C1 segment of cervical spinal cord (tissue), 14 donors: ENCODE measurements at places on chromosomes 2 and 18.

DNA sequence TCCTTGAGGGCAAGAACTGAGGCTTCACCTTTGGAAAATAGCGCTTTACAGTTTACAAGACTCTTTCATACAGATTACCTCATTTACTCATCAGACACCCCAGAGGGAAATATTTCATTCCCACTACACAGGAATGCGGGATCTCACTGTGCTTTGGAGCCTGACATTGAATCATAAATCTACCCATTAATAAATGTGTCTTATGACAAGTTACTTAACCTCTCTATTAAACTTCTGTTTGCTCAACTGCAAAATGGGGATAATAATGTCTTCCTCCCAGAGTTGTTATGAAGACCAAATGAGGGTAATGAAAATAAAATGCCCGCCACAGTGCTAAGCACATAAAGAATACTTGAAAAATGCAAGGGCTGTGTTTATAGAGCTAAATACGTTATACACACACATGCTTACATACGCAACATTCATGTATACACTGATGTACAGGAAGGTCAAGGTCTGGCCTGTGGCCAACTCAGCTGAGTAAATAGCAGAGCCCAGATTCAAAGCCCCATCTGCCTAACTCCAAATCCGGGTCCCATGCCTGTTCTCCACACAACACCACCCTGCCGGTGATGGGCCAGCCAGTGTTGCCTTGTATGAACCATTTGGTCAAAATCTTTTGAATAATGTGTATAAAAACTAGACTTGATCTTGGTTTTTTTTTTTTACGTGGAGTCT is 77.8 kb upstream of the STPG4 start:
- DNase-seq: no peak

DNA sequence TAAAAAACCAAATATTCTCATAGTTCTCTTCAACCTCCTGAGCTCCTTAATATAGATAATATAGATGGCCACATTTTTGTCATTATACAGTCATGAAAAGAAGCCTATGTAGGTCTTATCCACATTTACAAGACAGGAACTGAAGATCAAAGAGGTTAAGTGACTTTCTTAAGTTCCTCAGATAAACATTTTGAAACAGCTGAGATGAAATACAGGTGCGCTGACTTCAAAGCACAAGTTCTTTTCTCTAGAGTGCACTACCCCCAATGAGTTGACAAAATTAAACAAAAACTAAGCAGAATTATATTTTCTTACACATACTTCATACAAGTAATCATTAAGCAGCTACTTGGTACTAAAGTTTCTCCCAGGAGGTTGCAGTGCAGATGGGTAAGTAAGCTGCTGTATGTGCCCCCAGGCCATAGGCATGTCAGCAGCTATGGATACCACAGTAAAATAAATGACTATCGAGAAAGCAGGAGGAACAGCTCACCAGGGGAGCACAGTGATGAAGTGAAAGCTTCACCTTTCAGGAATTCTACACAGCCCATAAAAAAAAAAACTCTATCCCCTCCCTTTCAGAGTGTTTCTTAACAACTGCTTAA is 199.8 kb downstream of the DPP10 start:
- no peak for DNase-seq

GRCh38 chr2:20456116-20456571 is 9.3 kb downstream of the RHOB start:
- DNase-seq: no peak

DNA sequence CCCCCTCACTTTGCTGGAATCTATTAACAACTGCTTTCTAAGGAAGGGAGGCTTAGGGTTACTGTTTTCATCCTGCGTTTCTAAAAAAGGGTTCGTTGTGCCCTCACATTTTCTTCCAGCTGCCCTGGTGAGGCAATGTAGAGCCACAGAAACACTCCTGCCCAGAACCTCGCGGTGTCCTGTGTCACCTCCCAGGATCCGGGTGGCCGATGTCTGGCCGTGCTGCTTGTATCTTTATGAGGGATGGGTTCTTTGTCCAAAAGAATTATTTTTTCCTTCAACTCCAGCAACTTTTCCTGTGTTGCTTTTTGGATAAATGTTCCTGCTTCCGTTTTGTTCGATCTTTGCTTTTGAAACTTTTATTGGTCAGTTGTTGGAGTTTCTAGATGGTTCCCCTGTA is 291.8 kb upstream of the HS6ST1 start:
- DNase-seq: no peak
